NB4 (cell line): ENCODE measurements at places on chromosomes 5 and 9.

DNA sequence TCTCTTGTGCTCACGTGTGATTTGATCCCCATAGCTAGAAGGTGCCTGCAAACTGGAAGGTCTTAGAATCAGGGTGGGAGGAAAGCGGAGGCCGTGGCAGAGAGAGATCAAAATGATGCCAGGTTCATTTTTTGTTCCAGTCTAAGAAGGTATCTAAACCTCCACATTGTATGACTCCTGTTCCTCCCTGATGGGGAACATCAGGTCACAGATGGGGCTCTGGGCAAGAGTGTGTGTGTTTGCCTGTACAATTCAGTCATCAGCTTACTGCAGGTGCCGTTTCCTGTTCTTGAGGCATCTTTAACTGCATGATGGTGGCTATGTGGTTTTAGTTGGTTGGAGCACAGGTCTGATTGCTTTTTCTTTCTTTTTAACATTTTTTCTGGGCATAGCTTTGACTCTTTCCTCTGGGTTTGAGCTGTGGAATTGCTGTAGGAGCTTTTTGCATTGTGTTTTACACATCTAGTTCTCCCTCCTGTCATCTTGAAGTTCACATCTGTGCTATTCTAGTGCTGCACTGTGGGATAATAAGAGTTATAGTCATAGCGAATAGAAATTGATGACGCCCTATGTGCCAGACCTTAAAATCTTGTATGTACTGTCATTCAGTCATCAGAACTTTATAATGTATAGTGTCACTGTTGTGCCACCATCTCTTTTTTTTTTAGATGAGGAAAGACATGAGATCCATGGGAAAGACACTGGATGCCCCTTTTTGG, 30.8 kb downstream of the ARHGAP26 start:
- peak; percentile 64 for DNase-seq

- DNase-seq = no peak
Measured at GRCh38 chr5:83857341-83857740, 136.7 kb upstream of the HAPLN1 start.

DNA sequence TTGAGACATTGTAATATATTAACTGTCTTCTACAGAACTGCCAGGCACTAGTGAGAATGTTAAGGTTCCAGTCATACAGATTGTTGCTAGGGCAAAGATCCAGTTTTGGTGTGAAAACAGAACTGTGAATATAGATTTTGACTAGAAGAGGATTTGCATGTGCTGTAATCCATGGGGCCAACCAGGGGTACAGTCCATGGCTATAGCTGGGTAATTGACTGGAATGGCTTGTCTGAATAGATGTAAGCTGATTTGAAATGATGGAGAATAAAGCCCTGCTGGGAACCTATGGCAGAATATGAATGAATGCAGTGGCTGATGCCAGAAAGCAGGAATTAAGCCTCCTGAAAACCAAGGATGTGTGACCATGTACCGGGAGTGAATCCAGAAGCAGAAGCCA, 748.5 kb upstream of the CDH10 start:
- no peak for DNase-seq

DNA sequence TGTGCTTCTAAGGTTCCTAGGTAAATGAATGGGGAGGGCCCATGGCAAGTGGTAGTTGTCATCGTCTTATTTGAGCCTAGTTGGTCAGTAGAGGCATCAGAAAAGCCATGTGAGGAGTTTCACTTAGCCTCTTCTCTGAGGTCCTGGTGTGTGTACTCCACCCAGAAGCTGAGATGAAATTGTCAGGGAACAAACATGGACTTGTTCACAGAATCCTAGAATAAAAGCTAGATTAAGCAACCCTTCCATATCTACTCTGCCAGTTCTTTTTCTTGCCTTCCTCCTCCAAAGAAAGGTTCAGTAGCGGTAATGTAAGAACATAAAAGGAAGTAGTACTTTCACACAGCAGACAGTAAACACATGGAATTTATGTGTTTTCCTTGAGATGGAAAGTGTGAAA, 70.4 kb downstream of the ARHGAP26 start:
- DNase-seq = no peak

GRCh38 chr9:126953041-126953809, 38.6 kb downstream of the RALGPS1 start:
- DNase-seq = no peak

DNA sequence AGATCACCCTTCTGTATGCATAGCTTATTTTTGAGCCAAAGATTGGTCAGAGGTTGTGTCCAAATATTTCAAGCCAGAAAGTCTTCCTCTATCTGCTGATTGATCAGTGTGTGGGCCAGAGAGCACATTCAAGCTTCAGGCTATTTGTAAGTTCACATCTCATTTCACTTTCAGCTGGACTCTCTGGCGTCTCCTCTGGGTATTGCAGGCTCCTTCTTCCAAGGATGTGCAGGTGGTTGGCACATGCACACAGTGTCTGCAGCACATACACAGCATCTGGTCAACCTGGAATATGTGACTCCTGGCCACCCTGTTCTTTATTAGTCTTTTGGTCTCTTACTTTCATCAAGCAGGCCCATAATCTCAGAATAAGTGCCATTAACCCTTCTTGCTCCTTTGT, 516.1 kb downstream of the ANXA1 start:
- peak; percentile 1 for DNase-seq

DNA sequence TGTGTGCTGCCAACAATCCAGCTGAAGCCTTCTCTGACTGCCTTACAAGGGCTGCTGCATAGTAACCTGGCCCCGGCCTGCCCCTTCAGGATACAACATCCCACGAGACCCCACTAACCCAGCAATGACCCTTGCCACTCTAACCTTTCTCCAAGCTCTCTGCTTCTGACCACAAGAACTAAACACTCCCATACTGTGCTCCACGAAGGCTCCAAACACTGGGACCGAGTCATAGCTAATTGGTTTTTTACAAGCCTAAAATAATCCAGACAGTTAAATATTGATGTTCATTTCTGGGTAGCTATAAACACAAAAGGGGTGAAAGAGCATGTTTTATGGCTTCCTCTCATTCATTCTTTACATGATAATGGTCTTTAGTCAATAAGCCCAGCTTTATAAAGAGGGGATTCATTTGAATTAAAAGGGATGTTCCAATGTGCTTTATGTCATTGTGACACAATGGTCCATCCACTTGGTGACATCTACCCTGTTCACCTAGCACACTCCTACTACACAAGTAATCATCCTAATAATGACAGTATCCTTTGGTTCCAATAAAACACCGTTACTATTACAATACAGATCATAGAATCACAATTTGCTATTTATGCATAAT, 16.2 kb upstream of the TLE4 start:
- no peak for DNase-seq

DNA sequence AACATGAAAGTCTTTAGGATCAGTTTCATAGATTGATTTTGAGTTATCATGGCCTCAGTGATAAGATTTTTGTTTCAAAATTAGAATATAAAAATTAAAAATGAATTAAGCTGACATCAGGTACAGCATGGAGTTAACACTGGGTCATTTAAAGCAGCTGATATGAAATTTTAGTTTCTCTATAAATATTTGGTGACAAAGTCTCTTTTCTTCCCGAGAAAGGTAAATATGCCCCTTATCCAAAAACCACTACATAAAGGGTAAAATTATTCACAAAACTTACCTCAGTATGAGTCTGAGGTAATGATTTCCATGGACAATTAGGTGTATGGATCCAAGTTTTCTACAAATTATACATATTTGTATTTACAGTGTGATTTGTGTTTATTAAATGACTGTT, 121.5 kb upstream of the PJA2 start:
- no peak for DNase-seq

GRCh38 chr9:27792971-27793689, 219.8 kb upstream of the C9orf72 start:
- no peak for DNase-seq

- DNase-seq = peak; percentile 86
Measured at GRCh38 chr5:14011089-14012020, 66.9 kb upstream of the DNAH5 start.

DNA sequence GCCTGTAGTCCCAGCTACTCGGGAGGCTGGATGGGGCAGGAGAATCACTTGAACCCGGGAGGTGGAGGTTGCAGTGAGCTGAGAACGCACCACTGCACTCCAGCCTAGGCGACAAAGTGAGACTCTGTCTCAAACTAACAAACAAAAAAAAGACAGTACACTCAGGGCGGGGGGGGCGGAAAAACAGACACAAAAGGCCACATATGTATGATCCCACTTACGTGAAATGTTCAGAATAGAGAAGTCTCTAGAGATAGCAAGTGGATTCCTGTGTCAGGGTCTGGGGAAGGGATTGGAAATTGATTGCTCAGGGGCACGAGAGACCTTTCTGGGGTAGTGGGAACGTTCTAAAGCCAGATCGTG, 9.0 kb upstream of the LCN1 start:
- DNase-seq = no peak

DNA sequence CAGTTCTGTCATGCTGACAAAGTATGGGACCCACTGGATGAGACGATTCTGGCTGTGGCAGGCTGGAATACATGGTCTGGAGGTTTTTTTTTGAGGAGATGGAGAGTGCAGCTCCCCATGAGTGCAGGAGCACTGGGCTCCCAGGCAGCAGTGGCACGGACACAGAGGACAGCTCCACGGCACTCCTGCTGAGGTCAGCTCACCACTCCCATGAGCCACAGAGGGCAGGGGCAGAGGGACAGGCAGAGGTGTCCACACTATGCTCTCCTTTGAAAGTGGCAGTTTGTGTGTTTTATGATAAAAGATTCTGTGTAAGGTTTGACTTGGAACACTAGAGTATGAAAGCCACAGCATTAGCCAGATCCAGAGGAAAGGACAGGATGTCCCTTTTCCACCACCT, 114.4 kb downstream of the UBE2R2 start:
- DNase-seq = no peak

- DNase-seq = no peak
Measured at GRCh38 chr9:136965771-136966484, 11.4 kb upstream of the PTGDS start.

GRCh38 chr5:168531987-168532864, 3.1 kb downstream of the FBLL1 start:
- no peak for DNase-seq

DNA sequence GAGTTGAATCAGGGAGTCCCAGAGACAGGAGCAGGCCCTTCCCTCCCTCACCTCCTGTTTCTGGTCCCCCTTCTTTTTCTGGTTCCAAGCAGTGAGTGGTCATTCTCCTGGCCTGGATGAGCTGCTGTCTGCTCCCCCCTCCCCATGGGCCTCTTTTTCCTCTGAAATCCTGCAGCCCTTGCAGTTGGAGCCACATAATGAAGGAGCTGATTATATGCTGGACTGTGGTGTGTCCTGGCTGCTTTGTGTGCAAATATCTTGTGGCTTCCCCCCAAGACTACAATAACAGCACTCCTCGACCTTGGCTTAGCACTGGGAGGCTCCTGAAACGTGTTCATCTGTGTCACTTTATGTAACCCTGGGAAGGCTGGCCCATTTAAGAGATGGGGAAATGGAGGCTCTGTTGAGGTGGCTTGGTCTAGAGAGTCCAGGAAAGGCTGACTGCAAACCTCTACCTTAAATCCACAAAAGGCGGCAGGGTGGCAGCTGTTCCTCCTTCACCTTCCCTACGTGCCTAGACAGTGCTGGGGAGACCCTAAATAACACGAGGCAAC, 69.2 kb downstream of the SH3PXD2B start:
- no peak for DNase-seq

DNA sequence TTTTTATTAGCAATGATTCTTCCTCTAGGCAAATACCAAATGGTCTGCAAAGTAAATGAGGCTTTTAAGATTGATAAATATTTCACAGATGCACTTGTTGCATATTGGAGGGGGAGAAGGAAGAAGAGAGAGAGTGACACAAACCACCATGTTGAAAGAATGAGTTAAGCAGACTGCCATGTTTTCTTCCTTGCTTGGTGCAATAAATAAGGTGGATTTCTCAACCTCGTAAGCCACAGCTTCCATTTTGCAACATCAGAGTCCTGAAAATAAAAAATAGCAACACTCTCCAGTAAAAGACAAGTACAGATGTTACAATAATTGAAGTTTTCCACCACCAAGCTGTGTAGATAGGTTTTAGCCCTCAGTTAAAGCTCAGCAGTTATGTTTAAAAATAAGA, 202.9 kb downstream of the SGCD start:
- DNase-seq = peak; percentile 40

DNA sequence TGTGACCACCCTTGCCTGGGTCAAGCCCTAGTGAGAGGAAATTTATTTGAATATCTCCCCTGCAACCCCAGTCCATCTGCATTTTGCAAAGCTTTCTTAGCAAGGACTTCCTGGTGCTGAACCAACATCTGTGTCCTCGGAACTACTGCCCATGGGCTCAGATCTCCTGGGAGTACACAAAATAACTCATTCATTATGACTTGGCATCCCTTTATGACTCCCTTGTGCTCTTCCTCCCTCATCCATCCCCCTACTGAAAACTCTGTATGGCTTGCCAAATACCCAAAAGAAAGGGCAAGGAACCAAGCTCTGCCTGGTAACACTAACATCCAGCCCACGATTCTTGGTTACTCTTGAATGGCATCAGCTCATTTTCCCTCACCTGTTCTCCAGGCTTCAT, 368.5 kb downstream of the NTRK2 start:
- no peak for DNase-seq

- no peak for DNase-seq
Measured at GRCh38 chr9:32811246-32811645, 27.9 kb downstream of the TMEM215 start.

- DNase-seq = no peak
Measured at GRCh38 chr9:26689041-26689440, 203.6 kb downstream of the CAAP1 start.

- no peak for DNase-seq
Measured at GRCh38 chr5:74235552-74235951, 405.0 kb downstream of the ENC1 start.

DNA sequence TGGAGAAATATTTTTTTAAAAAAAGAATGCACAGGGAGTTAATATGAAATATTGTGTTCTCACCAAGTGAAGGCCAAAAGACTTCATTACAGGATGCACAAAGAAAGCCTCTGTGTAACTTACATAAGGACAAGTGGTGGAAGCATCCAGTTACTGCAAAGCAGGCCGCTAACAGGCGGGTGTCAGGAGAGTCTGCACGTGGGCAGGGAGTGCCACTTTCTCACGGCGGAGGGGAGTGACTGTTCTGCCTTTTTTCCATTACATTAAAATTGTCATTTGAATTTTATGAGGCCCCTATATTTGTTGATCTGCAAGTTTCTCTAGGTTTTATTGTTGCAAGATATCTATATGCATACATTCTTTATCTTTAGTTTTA, 28.1 kb upstream of the SPATA31E1 start:
- no peak for DNase-seq

DNA sequence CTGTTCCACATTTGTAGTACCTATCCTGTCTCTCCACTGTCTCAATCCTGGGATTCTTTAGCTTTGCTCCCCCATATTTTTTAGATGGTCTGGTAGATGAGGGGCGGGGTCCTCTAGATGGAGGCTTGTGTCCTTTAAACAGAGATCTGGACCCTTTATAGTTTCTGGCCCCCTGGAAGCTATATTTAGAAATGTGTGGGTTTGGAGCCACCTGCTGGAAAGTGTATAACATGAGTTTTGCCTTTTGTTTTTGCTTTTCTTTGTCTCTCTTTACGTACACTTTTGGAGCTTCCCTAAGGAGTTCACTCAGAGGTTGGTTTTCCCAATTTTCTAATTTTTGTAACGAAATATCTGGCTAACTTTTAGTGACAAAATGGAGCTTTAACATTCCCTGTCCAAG, 110.7 kb downstream of the CFAP95 start:
- peak; percentile 0 for DNase-seq

GRCh38 chr5:57002959-57003485, 51.1 kb upstream of the MIER3 start:
- DNase-seq = no peak

GRCh38 chr5:142813220-142813619, 43.0 kb downstream of the ARHGAP26 start:
- DNase-seq = no peak

- DNase-seq = peak; percentile 87
Measured at GRCh38 chr5:96657068-96657467, 5.1 kb upstream of the CAST start.
